ENCODE measurements at places on chromosomes 12 and 14.

GRCh38 chr14:23294734-23295561 lies 7.7 kb downstream of the PPP1R3E start:
- peak; percentile 20 for DNase-seq

- DNase-seq = no peak
Observed at GRCh38 chr14:101853455-101854018, 92.0 kb downstream of the PPP2R5C start.

GRCh38 chr12:53755451-53755891 lies 3.7 kb upstream of the CISTR start:
- no peak for DNase-seq

DNA sequence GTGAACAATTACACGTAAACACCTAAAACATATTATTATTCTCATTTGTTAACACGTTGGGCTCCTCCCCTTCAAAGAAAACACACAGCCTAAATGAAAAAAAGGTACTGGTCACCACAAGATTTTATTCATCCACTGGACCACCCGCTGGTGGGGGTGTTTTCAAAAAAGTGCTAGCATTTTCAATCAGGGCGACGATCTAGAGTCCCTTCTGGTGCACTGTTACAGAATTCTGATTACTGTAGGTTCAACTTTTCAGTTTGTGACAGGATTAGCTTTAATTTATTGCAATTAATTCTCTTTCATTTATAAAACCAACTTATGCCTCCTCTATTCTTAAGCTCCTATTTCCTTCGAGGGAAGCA lies 443 bp downstream of the MAGOHB start:
- DNase-seq = no peak

- DNase-seq = no peak
Observed at GRCh38 chr12:125312471-125312870, 247.2 kb downstream of the AACS start.

DNA sequence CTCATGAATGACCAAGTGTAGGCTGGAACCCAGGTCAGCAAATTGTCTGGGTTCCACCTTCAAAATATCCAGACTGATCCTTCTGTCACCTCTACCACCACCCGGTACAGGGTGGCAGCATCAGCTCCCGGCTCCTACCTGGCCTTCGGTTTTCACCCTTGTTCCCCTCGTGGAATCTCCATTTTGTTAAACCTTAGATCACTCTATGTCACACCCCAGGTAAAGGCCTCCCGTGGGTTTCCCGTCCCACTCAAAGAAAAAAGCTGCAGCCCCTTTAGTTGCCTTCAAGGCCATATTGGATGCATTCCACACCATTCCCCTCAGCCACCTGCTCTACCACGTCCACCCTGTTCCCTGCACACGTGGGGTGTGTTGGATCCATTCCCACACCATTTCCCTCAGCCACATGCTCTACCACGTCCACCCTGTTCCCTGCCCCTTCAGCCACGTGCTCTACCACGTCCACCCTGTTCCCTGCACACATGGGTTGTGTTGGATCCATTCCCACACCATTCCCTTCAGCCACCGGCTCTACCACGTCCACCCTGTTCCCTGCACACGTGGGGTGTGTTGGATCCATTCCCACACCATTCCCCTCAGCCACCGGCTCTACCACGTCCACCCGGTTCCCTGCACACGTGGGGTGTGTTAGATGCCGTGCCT lies 23.8 kb downstream of the SLC6A13 start:
- DNase-seq = no peak

DNA sequence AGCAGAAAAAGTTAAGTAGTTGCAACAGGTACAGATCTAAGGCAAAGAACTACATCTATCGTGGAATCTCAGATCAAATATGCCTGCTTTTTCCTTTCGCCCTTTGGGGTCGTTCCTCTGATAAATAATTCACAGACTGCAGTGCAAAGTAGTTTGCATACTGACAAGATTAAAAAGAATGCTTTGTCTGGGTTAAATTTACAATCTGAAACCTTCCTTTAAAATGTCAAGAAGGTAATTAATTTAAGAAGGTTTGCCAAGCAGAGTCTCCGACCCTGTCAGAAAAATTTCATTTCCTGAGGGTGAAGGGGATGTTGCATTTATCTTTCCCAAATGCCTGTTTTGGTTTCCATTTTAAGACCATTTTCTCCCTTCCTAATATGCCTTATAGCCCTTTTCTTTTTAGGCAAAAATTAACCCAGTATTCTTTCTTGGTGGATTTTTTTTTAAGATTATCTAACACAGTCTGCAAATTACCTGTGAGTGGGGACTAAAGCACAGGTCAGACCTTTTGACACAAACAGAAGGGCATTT lies 406.9 kb downstream of the LRIG3 start:
- DNase-seq = no peak

DNA sequence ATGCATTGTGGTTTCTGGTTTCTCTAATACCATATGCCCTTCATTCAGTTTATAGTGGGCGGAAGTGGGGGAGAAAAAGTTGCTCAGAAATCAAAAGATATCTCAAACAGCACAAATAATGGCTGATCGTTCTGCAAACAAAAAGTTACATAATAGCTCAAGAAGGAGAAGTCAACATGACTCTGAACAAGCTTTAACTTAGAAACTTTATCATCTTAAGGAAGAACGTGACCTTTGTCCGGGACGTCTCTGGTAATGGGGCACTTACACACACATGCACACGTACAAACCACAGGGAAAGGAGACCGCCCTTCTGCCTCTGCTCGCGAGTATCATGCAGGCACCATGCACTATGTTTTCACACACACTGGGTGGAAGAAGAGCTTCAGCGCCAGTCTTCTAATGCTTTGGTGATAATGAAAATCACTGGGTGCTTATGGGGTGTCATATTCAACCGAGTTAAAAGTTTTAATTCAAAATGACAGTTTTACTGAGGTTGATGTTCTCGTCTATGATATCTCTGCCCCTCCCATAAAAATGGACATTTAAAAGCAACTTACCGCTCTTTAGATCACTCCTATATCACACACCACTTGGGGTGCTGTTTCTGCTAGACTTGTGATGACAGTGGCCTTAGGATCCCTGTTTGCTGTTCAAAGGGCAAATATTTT lies 4.7 kb downstream of the FOS start:
- peak; percentile 48 for DNase-seq

DNA sequence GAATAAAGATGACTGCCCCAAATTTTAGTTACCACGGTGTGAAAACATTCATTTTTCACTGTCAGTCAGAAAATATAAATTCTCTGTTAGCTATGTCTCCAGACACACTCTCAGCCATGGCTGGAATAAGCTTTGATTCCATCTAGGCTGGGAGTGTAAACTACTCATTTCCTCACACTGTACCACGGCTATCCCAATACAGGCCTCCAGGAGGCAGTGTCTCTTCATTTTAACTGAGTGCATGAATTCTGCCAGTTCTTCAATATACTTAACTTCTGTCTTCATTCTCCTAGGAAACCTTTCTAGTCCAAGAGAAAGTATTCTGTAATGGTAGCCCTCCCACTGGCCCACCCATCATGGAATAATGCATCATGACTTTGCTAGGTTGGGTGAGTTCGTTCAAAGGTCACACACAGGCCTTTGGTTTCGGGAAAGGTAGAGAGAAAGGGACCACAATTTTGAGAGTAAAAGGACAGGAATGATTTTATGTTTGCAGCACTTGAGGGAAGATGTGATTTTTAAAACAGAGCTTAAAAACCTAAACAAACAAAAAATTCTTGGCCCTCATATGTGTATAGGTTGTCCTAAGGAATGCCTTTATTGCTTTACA lies 381.1 kb downstream of the SEC23A start:
- DNase-seq = no peak

GRCh38 chr14:64296561-64296960 lies 2.4 kb upstream of the ESR2 start:
- no peak for DNase-seq

DNA sequence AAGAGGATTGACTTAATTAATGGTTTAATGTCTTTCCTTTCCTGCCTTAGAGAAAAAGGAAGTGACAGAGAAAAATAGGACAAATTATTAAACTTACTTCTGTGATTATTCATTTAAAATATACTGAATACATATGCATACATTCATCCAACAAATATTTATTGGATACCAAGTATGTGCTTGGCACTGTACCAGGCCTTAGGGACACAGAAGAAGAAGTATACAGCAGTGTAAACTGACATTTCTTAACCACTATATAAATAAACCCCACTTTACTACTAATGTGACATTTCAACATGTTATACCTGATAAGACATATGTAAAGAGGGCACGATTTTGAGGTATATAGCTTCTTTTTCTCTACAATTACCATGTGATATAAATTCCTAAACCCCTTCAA lies 53.6 kb downstream of the ERO1A start:
- no peak for DNase-seq

GRCh38 chr12:39406262-39406661 lies 36.7 kb downstream of the KIF21A start:
- no peak for DNase-seq

DNA sequence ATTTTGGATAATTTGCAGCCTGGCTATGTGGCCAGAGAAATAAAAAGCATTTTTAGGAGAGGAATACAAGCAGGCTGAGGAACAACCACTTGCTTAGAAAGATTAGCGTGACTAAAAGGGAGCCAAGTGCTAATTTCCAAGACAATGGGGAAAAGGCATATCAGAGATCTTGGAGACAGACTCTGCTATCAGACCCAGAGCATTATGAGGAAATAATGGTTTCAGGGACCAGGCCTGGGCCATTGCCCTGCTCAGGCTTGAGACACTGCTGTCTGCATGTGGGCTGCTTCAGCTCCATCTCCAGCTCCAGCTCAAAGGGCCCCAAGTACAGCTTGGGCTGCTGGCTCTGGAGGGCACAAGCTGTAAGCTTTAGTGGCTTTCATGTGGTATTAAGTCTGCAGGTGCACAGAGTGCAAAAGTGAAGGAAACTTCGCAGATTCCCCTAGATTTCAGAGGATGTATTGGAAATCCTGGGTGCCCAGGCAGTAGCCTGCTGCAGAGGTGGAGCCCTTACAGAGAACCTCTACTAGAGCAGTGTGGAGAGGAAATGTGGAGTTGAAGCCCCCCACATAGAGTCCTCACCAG lies 449.2 kb downstream of the ZFP36L1 start:
- DNase-seq = no peak

DNA sequence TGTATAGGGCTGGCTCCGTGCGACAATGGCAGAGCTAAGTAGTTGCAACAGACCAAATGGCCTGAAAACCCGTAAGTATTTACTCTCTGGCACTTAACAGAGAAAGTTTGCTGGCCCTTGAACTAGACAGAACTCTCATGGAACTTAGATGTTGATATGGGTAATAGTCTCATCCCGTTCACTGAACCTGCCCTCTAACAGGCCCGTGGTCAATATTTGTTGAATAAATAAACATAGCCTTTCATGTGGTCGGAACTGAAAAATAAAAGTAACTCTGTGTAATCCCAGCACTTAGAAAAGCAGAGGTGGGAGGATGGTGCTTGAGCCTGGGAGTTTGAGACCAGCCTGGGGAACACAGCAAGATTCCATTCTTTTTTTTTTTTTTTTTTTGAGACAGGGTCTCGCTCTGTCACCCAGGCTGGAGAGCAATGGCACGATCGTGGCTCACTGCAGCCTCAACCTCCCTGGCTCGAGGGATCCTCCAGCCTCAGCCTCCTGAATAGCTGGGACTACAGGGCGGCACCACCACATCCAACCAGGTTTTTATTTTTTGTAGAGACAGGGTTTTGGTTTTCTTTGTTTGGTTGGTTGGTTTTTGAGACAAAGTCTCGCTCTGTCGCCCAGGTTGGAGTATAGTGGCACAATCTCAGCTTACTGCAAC lies 29.7 kb downstream of the KDM2B start:
- DNase-seq = no peak

- DNase-seq = no peak
Observed at GRCh38 chr12:119176267-119177055, 2.3 kb upstream of the HSPB8 start.

GRCh38 chr14:92980866-92981265 lies 57.9 kb downstream of the CHGA start:
- no peak for DNase-seq

- DNase-seq = no peak
Observed at GRCh38 chr14:89669193-89669592, 252.2 kb upstream of the FOXN3 start.

DNA sequence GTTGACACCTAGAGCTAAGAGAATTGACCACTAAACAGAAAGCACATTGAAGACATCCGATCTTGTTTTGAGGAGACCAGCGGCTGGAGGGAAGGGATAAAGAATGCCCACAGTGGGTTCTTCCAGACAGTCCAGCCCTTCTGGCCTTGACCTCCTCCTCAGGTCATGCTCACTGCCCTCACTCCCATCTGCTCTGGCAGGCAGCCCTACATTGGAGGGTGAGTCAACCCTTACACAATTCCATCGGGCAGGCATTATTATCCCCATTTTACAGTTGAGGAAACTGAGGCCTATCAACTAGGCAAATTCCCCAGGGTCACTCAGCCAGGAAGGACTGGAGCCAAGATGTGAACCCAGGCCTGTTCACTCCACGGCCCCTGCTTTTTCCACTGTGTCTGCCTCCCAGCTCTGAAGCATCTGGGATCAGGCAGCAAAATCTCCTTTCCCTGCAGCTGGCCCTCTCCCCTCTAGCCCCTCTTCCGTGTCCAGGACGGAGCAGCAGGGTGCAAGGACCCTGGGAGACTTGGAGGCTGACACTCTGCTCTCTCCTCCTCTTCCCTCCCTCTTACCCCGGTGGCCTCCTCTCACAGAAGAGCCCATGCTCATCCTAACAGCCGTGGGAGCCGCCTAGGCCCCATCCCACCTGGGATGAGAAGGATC lies 5.3 kb downstream of the SCNN1A start:
- DNase-seq = no peak

- DNase-seq = no peak
Observed at GRCh38 chr12:122183588-122183940, 641 bp downstream of the LRRC43 start.

DNA sequence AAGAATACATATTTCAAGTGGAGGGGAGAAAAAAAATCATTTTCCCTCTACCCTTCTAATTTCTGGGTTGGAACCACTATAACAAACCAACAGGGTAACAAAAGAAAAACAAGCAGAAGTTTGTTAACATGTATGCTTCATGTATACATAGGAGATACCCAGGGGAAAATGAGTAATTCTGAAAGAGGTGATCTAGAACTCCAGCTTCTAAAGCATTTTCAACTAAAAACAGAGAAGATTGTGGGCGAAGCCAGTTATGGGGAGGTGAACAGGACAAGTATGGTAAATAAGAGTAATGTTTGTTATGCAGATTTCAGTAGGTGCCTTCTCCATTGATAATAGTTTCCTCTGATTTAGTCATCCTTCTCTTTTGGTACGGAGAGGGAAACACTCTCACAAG lies 16.7 kb downstream of the FNTB start:
- no peak for DNase-seq

- DNase-seq = no peak
Observed at GRCh38 chr14:58078068-58078467, 73.9 kb downstream of the ARMH4 start.

GRCh38 chr12:54723379-54724256 lies 75.5 kb upstream of the DCD start:
- peak; percentile 4 for DNase-seq

GRCh38 chr12:82203086-82203485 lies 155.1 kb downstream of the CCDC59 start:
- DNase-seq = no peak

- no peak for DNase-seq
Observed at GRCh38 chr12:125136702-125137101, 71.5 kb downstream of the AACS start.

GRCh38 chr12:121391619-121392324 lies 8.1 kb upstream of the RNF34 start:
- DNase-seq = no peak
